ENCODE measurements at places on chromosomes 7 and 10. TPM values are rescaled to one million over a fixed set of nuclear protein-coding genes. Genes with fewer than 3 reads are reported as not detected.

DNA sequence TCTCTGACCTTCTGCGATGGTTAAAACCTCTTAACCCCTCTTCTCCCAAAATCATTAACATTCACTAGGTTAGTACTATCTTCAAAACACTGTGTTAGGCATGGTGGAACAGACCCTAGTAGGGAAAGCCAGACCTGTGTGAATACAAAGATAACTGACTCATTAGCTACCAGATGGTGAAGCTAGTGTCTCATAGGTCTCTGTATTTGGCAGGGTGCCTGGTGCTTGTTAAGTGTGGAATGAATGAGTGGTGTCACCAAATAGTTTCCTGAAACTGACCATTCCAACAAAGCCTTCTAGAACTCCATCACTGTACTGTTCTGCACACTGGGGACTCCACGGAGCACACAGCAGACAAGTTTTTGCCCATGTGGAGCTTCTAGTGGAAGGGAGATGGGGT is 27.7 kb upstream of the TM9SF3 start:
- no peak for DNase-seq

GRCh38 chr10:16909961-16910792 is 93.0 kb upstream of the RSU1 start:
- DNase-seq, result no peak

GRCh38 chr7:70035955-70036354 is 437.7 kb downstream of the AUTS2 start:
- DNase-seq, result no peak

DNA sequence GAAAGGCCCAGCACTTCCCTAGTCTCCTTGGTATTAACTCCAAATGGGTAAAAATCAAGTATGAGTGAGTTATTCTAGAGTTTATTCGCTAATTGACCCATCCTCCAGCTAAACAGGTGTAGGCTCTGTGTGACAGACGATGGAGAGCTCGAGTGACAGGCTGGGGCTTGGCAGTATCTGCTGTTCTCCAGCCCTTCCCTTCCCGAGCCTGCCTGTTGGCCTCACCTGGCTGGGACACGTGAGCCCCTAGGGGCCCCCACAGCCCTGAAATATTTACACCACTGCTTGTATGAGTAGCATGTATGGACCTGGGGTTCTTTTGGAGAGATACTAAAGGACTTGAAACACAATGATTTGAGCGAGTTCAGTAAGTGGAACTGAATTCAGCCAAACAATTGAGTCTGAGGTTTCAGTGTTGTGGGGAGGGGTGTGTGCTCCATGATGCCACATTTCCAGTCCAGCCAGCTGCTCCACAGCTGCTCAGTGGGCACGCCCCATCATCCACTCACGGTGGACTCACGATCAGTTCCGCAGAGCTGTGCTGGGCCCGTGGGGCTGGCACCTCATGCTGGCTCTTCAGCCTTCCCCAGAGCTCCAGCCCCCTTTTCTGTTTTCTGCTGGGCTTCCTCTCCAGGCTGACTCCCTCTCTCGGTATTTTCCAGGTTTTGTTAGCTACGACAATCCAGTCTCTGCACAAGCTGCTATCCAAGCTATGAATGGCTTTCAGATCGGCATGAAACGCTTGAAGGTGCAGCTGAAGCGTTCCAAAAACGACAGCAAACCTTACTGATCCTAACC is 283.0 kb downstream of the USP6NL start:
- DNase-seq, result no peak

Gene SLC18A3
- not detected for total RNA-seq

DNA sequence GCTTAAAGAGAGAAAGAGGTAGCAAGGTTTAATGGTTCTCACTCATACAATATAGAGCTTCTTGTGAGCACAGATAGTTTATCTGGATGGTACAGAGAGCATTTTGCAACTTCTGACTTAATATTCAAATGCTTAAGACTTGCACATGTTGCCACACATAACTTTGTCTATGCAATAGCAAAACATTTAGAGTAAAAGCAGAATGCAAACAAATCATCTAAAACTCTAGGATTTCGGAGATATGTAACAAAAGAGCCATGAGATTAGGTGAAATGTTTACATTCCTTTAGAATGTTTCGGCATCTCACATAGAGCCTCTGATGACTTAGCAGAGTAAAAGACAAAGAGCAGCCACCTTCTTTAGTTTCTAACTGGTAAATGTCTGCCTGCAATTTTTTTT is 717.1 kb upstream of the LRRN3 start:
- no peak for DNase-seq

DNA sequence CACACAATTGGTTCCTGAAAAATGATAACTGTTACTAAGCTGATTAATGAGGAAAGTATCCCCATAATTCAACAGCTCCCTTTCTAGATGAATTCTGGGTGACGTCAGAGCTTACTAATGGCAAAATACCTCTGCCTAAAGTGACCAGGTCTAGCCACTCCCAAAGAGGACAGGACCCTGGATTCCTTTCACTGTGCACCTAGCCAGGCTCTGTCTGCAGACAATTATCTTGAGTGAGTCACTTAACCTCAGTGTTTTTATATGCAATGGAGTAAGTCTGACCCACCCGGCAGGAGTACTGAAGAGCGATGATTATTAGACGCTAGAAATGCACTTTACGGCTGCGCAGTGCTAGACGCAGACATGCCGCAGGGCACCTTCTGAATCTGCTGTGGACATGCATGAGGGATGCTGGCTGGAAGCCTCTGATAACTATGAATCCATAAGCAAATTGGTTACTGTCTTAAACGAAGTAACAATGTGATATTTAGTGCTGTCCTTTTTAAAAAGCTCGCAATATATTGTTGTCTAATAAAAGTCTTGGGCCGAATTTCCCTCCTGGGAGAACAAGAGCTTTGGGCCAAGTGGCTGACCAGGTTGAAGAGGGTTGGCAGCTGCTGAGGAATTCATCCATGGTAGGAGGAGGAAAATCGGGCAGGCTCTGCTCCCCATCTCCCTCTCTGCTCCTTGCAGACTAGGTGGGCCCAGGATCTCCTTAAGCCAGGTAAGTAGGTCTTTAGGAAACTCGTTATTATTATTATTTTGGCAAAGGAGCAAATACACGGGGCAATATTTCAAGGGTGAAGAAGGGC is 4.6 kb upstream of the INPP5A start:
- DNase-seq, result peak; percentile 25

Gene TMEM229A
- not detected for total RNA-seq

GRCh38 chr10:6049031-6049400 is 13.2 kb downstream of the IL2RA start:
- no peak for DNase-seq

- no peak for DNase-seq
Observed at GRCh38 chr10:6204341-6205191, 1.8 kb downstream of the PFKFB3 start.

- DNase-seq, result no peak
Observed at GRCh38 chr10:42988517-42989395, 88.1 kb upstream of the RET start.

DNA sequence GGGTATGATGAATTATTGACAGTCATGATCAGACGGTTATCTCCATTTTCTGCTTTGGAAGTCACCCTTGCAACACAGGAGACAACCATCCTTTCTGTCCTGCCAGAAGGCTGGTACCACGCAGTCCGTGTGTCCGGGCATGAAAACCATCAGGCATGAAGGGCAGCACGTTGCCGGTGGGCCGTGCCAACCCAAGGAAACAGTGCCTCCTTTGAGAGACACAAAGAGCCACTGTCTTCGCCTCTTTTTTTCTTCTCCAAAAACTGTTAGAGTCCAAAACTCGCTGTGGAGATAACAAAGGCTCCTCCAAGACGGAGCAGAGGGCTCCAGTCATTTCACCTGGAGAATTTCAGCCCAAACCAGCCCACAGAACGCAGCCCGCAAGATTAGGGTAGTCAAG is 60.4 kb upstream of the ARHGAP21 start:
- no peak for DNase-seq

Gene BLNK
- 5.9 TPM for total RNA-seq

- no peak for DNase-seq
Observed at GRCh38 chr10:78960316-78960800, 108.4 kb upstream of the ZMIZ1 start.

Gene SPDYE18
- total RNA-seq, result 5.0 TPM

Gene TAX1BP1
- 67.5 TPM for total RNA-seq

DNA sequence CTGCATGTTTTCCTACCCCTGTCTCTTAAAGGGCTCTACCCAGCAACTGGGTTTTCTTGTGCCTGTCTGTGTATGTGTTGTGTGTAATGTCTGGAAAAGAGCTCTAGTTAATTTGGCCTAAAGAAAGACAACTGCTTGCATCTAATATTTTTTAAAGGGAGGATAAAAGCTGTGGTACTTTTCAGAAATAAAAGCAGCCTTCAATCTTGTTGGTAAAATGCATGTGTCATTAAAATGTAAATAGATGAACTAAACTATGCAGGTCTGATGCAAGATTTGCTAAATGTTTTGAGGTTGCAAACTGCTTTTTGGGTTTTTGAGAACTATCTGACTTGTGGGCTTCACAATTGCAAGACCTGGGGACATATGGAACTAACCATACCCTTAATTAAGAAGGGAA is 445.3 kb downstream of the HTR7 start:
- no peak for DNase-seq

Gene ASZ1
- total RNA-seq, result not detected

Gene AGR2
- not detected for total RNA-seq

DNA sequence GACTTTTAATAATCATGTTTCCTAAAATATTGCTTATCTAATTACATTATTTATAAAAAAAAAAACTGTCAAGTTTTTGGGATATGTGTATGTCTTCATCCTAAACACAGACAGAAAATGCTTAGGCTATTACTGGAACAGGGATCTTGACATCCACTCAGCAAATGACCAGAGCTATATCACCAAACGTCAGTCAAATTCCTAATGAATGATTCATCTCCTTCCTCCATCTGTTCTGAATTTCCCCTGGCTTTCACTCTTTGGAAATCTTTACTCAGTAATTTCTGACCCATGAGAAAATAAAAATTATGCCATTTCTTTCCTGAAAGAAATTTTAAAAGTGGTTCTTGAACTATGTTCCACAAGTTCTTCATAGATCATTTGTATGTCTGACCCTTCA is 552.4 kb upstream of the KCND2 start:
- DNase-seq, result no peak

DNA sequence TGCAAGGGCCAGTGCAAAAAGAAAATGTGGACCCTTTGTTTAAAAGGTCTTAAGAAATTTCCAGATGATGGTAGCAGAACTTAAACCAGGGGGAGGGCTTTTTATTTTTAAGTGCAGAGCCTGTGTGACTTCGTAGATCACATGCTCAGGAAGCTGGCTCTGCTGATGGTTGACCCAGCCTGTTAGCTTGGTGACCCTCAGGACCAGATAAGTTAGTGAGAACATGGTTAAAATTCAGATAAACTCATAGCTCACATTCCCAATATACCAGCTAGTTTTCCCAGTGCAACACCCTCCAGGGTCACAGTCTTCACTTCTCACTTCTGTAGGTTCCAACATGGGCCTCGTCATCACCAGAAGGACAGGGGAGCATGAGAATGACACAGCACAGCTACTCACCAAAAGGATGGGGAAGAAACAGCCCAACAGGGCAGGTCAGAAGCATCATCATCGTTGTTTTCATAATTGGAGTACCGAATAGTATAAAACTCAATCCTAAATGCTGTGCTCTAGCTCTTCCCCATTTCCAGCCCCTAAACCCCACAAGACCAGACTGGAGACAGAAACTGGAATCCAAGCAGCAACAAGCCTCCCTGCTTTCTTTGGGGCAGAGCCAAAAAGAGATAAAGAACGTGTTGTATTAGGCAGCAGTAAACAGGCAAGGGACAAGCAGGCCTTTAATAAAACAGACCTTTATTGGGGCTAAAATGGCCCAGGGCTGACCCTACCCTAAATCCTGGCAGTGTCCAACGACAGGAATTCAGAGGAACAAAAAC is 102.2 kb upstream of the ANKRD1 start:
- no peak for DNase-seq

Gene STRIP2
- 1.1 TPM for total RNA-seq

GRCh38 chr7:37480041-37481031 is 31.7 kb upstream of the ELMO1 start:
- DNase-seq, result no peak

DNA sequence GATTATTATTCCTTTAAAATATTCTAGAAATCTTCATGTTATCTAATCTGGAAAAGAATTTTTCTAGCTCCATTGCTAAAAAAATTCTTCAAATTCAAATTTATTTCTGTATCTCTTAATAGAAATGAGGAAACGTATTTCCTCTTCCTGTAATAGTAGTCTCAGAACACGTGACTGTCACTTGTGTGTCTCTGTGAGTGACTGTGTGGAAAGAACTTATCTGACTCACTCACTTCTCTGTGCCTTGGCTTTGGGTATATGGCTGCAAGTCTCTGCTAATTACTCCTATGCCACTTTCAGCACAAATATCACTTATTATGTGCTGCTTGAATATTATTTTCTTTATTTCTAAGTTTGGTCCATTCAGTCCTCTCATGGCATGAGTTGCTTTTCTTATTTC is 132.7 kb downstream of the CNTNAP2 start:
- DNase-seq, result no peak

- no peak for DNase-seq
Observed at GRCh38 chr7:117637937-117638336, 158.1 kb downstream of the CFTR start.

Gene TAS2R5
- total RNA-seq, result 1.1 TPM

Gene ANXA8L1
- 369 TPM for total RNA-seq

Measured in suprapubic skin (tissue), 4 donors.